ENCODE measurements at places on chromosomes 16 and 17. TPM values are rescaled to one million over a fixed set of nuclear protein-coding genes. Genes with fewer than 3 reads are reported as not detected.
A peak's percentile ranks its signal among the peaks of the same experiment; 100 is the strongest.

- no peak for DNase-seq
Measured at GRCh38 chr16:67345401-67345800, 18.8 kb downstream of the LRRC36 start.

GRCh38 chr17:38369124-38369886 is 17.7 kb downstream of the SOCS7 start:
- no peak for DNase-seq

The MT1G gene
- total RNA-seq = 1.1 TPM

DNA sequence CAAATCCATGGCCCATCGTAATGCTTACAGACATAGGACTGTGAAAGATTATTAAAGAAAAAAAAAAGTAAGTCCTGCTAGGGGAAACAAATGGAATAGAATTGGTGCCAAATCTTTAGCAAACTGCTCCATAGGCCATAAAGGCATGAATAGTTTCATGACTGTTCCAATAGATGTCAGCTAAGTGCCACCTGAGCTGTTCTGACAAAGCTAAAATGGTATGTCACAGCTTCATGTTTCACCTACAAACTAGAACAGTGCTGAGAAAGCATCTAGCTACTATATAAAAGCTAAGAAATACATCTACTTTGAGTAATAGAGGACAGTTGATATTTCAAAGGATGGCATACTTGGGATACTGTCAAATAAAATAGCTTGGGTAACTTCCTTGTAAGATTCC is 771.6 kb upstream of the CA10 start:
- DNase-seq = no peak

- DNase-seq = peak; percentile 87
Measured at GRCh38 chr16:31141489-31142108, 6.1 kb upstream of the PRSS8 start.

GRCh38 chr16:28592979-28593553 is 3.8 kb downstream of the SULT1A2 start:
- DNase-seq = peak; percentile 60

GRCh38 chr17:16443511-16444257 is 28.3 kb downstream of the TRPV2 start:
- DNase-seq = no peak

The TBC1D28 gene
- not detected for total RNA-seq

Data from spleen (tissue), 13 donors.